ENCODE measurements at places on chromosomes 16 and 17.

GRCh38 chr16:57621521-57622271 is 6.7 kb upstream of the ADGRG1 start:
- no peak for DNase-seq

DNA sequence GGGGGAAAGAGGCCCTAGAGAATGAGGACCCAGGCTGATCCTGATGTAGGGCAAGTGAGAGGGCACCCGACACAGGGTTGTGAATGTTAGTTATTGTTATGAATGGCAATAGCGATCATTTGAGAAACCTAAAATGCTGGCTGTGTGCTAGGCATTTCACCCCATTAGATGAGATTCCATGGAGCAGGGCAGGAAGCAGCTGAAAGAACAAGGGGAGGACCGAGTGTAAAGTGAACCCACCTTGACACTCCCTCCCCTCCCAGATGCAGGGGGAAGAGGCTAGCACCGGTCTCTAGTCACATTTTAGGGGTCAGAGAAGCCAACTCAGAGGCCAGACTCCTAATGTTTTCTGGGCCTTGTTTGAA is 553 bp upstream of the CORO6 start:
- no peak for DNase-seq

- no peak for DNase-seq
These were observed 93.0 kb upstream of the ZFHX3 start for GRCh38 chr16:73140929-73141328.

DNA sequence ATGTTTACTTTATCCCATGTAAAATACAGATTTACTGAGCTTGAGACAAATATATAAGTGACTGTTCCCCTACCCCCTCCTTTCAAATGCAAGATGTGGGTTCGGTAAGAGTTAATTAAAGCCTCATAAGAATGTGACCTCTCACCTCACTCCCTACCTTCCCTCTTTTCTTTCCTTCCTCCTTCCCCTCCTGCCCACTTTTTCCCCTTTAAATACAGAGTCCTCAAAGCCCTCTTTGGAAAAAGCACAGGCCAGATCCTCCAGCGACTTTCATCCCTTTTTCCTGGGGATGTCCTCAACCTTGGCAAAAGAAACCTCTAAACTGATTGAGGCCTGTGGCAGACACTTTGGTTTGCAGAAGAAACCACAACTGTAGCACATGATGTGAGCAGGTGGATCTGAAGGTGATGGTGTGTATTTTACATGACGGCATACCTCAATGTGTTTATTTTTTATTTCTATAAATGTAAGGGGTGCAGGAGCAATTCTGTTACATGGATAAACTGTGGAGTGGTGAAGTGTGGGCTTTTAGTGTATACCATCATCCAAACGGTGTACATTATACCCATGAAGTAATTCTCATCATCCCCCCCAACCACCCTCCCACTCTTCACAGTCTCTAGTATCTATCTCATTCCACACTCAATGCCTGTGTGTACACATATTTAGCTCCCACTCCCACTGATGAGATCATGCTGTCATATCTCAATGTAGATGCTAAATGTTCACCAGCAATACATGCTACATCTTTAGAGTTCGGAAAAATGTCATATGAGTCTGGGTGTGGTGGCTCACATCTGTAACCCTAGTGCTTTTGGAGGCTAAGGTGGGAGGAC is 77.7 kb downstream of the XYLT1 start:
- DNase-seq = no peak

DNA sequence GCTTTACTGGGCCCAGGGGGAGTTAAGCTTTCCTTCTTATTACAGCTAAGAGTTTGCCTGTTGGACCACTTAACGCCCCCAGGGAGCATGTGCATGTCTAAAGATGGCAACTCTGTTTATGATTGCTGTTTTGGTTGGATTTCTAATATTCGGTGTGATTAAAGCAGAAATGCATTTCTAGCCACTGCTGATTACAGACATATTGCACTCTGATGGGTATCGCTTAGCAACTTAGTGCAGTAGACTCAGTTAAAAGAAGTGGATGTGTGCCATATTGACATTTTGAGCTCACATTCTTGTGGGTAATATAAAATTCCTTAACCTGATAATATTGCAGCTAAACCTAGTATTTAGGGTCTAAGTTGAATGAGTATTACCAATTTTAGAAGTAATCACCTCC is 4.2 kb downstream of the NF1 start:
- no peak for DNase-seq

GRCh38 chr17:55273579-55274354 is 9.0 kb downstream of the HLF start:
- DNase-seq = no peak

GRCh38 chr17:40095944-40096791 is 4.2 kb downstream of the NR1D1 start:
- no peak for DNase-seq

DNA sequence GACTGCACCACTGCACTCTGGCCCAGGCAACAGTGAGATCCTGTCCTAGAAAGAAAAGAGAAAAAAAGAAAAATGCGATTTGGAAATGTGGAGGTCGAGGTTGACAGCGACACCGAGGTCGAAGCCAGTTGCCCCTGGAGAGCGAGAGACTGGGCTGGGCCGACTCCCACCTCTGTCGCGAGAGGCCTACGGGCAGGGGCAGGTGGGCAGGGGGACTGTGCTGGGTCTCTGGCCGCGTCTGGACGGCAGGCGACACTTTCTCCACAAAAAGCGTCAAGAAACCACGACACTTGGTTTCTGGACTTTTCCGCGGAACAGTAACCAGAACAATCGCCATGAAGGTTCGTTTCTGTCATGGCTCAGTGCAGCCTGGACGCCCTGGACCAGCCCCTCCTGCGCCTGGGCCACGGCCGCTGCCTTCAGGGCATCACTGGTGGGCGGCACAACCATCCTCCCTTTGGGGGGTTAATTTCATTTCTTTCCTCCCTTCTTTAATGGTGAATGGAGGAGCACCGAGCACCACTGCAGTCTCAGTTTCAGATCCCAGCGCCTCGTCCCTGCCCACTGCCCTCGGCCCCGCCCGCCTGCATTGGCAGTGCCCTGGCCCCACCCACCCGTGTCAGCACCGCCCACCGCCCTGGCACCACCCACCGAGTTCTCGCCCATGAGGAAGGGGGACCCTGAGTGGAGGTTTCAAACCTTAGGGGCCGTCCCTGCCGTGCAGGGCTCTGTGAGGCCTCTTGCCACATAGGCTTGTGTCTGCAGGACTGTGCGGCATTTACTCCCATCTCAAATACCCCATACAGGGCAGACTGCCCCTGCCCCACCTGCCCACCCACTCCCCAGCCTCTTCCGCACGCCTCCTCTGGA is 18.5 kb upstream of the CDH15 start:
- DNase-seq = no peak

DNA sequence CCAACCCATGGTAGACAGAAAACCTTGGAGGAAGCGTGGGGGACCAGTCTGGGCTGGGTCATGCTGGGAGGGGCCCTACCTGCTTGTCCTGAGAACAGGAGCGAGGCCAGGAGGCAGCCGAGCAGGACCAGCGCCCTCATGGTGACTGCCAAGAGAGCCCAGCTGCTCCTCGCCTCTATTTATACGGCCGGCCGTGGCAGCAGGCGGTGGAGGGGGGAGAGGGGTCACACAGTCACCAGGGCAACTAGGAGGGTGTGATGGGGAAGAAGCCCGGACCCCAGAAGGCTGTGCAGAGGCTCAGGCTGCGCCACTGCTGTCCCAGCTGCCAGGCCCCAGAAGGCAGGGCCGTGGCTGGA is at the start of gene SRL:
Gene SRL (minus strand): TSS at position 153 of the 356 bp plus-strand sequence. CDS start 13 bp downstream, at position 140.
- no peak for DNase-seq

DNA sequence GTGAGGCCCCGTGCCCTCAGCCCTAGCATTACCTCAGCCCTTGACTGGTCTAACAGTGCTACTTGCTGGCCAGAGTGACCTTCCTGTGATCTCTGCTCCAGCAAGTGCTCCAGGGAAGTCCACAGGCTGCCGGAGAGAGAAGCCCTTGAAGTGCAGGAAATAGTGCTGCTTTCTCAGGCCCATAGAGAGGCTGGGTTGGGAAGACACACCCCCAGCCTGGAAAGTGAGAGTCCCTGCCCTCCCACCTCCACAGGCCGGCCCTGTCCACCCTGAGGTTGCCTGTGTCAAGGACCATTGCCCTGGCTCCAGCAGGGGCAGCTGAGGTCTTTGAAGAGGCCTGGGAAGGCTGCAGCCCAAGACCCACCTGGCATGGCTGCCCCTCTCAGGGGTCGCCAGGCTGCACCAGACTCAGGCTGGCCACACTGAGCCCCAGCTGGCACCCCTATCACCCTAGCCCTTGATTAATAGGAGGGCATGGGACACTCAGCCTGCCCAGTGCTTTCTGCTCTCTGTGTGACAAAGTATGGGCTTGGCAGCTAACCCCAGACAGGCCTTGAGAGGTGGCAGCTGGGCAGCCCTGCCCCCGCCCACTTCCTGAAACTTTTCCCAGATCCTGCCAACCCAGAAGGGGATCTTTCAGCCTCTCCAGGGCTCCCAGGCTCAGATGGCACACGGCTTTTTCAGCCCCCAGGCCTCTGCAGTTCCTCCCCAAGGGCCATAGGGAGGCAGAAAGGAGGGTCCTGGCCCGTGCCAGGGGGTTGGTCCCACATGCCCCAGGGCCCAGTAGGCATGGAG is 21.7 kb downstream of the ATP6V0D1 start:
- DNase-seq = no peak

- DNase-seq = no peak
These were observed 297.9 kb downstream of the IRF8 start for GRCh38 chr16:86196687-86197391.

DNA sequence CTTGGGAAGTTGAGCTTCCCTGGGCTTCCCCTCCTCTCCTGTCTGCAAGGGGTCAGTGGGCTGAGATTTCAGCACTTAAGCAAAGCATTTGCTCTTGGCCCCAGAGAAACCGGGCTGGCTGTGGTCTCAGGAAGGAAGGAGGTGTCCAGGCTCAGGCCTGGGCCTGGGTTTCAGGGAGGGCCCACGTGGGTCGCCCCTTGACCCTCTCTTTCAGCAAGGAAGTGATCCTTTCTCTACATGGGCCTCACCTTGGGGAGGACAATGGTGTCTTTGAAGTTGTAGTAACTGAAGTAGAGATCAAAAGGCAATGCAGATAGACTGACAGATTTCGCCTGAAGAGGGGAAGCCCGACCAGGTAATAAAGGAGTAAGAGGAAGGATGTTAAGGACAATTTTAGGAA is 2.7 kb downstream of the NOD2 start:
- no peak for DNase-seq

DNA sequence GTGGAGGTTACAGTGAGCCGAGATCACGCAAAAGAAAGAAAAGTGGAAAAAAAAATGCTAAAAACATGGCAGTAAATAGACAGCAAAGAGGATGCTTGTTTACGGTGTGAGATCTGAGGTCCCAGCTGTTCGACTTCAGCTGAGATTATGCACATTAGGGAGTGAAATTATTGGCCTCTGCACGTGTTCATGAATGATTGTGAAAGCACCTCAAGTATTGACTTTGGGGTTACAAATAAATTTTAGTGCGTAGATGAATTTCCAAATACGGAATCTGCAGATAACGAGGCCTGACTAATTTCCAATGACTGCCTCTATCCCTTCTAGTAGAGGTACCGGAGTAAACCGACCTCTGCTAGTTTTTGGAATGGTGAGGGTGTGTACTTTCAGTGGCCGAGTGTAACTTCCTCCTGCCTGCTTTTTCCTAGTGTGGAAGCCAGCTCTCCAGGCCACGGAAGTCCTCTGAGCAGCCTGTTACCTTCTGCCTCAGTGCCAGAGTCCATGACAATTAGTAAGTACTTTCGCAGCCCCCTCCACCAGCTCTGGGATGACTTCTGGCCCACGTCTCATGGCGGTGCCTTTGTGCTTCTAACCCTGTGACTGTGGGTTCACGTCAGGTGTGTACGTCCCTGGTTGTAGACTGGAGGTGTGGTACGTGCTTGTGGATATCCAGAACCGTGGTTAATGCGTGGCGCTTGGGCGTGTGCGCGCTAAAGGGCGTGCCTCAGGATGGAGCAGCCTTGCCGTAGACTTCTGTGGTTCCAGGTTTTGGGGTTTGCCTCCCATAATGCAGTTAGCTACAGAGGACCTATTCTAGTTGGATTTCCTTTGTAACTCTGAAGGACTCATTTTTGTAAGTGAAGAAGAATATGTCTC is 102.1 kb downstream of the SNX29 start:
- DNase-seq = no peak

DNA sequence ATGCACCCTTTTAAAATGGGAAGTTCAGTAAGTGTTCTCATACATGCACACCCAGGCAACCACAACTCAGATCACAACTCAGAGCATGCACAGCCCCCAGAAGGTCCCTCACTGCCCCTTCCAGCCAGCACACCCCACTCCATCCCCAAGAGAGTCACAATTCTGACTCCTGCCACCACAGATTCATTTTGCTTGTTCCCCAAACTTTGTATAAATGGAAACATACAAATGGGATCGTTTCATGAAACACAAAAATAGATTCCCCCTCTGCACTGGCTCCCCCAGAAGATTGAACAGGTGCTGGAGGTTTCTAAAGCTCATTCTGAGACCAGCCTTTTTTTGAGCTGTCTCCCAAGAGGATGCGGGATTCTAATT is 3.3 kb upstream of the TNFRSF13B start:
- DNase-seq = no peak

- no peak for DNase-seq
These were observed 128.7 kb downstream of the RPTOR start for GRCh38 chr17:80673152-80673920.

- DNase-seq = no peak
These were observed 3.2 kb downstream of the DDX52 start for GRCh38 chr17:37640015-37640414.

DNA sequence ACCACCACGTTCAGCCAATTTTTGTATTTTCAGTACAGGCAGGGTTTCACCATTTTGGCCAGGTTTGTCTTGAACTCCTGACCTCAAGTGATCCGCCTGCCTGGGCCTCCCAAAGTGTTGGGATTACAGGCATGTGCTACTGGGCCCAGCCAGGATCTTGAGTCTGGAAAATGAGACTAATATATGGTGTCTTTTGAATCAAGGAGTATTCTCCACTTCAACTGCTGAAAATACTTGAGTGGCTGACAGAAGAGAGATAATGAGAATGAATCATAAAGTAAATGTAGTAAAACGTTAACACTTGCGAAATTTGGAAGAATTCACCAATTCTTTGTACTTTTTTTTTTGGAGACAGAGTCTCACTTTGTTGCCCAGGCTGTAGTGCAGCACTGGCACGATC is 16.6 kb downstream of the SMYD4 start:
- DNase-seq = no peak
